Renal cortical epithelial cell (primary cell): ENCODE measurements at places on chromosomes 6 and 20.

- DNase-seq, result no peak
These were observed 99.5 kb downstream of the FOXC1 start for GRCh38 chr6:1709234-1709641.

GRCh38 chr6:119799596-119800509 lies 450.3 kb upstream of the MAN1A1 start:
- DNase-seq, result no peak

DNA sequence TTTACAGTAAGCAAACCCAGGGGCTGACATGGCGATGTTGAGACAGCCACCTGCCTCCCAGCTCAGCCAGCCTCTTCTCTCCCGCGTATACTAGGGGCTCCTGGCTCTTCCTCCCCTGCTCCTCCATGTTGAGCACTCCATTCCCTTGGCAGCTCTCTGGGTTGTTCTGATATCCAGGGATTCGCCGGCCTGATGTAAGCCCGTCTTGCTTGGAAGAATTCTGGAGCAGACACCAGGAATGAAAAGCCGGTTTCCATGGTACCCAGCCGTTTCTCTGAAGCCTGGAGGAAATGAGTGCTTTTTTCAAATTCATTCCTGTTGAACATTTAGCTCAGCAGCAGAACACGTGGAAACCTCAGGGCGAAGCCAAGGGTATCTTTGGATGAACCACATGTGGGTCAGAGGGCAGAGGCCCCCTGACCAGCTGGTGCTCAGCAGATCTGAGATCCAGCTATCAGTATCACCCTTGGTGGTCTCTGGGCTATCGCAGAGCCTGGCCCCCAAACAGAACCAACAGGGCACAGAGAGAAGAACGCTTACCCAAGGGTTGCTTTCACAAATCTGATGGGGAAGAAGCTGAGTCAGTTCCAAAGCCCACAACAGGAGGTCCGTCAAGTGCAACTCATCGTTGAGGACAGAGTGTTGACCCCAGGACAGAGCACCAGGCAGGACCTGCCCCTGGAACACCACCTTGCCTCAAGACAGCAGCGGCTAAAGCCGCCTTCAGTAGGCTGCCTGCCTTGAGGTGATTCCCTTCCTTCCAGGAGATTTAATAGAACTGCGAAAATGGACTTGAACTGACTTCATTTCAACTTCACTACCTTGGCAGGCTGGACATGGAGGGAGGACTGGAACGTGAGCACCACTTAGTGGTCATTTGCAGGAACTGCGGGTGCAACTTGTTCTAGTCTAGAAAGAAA lies 96.1 kb upstream of the RIN2 start:
- peak; percentile 71 for DNase-seq

- DNase-seq, result no peak
These were observed 3.3 kb downstream of the RNF144B start for GRCh38 chr6:18390476-18390875.

DNA sequence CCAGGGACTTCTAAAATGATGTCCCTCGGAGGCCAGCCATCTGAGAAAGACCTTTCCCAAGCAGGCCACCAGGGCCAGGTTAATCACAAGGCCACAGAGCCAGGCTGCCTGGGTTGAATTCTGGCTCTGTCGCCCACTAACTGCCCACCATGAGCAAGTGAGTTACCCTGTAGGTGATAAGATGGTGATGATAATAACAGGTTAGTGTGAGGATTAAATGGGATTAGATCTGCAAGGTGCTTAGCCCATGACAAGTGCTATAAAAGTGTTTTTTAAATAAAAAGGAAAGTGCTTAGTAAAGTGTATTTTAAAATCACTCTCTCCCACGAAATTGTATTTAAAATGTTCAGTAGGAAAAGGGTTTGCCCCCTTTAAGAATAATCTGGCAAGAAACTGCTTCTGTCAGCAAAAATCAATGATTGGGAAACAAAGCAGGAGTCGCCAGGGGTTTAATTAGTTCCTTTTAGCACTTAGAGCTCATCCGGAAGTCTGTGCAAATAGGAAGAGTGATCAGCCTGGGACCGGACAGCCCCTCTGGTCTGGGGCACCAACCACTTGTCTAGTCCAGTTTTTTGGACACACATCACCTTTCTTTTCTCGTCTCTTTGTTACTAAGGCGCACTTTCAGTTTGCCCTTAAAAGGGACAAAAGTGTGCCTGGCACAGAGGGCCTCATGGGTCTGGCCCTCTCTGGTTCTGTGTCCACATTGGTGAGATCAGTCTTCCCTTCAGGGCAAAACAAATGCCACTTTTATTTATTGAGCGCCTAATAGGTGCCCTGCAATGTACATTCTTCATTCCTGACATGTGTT lies 150.4 kb downstream of the GRM4 start:
- no peak for DNase-seq

DNA sequence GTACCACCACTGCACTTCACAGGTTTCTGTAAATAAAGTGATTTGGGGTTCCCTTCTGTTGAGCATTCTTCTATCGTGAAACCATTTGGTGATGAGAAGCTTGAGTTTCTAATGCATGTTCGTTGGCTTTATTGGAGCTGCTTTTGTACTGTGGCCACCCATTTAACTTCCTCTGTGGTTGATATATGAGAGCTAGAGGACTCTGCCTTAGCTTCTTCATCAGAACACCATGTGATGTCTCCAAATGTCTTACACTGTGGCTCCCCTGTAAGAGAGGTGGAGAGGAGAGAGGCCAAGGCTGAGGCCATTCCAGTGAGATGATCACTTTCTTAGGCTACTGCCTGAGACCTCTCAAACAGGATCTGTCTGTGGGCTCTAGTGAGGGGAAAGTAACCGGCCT lies 114.5 kb downstream of the SLC16A10 start:
- no peak for DNase-seq

- peak; percentile 38 for DNase-seq
These were observed 362 bp downstream of the DUSP22 start for GRCh38 chr6:292506-293192.

DNA sequence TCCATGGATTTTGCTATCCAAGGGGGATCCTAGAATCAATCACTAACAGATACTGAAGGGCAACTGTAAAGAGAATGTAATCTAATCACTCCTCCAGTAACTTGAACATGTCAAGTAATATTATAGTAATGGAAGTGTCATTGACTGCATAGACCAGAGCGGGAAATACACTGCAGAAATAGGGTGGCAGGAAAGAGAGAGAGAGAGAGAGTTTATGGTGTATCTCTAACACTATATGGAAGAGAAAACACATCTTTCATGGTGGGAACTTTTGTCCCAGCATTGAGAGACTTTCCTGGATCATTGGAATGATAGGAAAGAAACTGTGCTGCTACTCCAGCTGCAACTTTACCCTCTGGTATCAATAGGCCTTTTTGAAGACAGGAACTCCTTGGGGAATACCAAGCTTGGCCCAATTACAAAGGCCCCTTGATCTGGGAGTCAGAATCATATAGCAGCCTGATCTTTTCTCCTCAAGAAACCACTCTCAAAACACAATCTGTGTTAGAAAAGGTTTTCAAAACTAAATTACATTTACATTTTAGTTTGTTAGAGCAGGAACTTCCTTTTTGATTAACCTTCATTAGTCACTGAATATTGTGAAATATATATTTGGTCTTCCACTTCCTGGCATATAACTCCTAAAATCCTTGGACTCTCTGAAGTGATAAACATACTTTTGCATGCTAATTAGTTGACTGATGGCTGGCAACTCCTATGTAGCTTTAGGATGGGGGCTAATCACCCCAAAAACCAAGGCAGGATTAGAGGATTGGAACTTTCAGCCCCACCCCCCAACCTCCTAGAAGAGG lies 29.5 kb upstream of the RNGTT start:
- DNase-seq, result peak; percentile 52

DNA sequence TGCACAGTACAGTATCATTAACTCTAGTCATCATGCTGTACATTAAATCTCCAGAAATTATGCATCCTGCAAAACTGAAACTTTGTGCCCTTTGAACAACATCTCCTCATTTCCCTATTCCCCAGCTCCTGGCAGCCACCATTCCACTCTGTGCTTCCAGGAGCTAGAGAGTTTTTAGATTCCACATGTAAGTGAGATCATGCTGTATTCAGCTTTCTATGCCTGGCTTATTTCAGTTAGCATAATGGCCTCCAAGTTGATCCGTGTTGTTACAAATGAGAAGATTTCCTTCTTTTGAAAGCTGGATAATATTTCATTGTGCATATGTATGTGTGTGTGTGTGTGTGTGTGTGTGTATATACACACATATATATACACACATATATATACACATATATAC lies 86.9 kb upstream of the SLC24A3 start:
- DNase-seq, result no peak

GRCh38 chr20:19821606-19822005 lies 63.5 kb downstream of the RIN2 start:
- DNase-seq, result no peak

- DNase-seq, result no peak
These were observed 220.4 kb upstream of the ZNF217 start for GRCh38 chr20:53814060-53814459.

- DNase-seq, result peak; percentile 23
These were observed 19.5 kb upstream of the TAF8 start for GRCh38 chr6:42030585-42031506.

DNA sequence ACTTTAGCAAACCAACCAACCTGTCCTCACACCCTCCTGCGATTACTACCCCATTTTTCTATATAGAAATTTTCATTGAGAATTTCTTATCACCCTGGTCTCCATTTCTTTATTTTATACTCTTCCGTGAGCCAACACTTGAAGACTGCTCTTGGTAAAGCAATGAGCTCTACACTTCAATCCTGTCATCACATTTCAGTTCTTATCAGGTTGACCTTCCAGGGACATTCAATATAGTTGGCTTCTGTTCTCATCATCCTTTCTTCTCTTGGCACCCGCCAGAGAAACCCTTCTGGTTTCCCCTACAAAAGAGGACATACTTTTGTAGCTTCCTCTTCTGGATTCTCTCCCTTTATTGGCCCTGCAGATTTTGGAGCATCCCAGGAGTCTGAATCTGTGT lies 279.3 kb downstream of the PRKN start:
- DNase-seq, result no peak

DNA sequence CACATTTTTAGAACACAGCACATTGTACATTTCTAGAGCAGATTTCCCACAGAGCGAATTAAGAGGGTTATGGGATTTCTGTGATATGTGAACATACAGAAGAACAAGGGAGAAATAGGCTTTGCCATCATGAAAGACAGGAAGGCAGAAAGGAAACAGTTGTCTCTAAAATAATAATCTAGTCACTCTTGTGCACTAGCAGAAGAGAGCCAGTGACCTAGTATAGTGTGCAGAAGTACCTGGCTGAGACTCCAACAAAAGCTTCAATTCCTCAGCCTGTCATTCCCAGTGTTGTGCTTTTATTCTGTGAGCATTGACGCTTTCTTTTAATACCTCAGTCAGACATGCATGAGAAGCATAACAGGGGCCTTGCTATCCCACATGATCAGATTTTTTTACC lies 17.8 kb upstream of the DCBLD1 start:
- no peak for DNase-seq

DNA sequence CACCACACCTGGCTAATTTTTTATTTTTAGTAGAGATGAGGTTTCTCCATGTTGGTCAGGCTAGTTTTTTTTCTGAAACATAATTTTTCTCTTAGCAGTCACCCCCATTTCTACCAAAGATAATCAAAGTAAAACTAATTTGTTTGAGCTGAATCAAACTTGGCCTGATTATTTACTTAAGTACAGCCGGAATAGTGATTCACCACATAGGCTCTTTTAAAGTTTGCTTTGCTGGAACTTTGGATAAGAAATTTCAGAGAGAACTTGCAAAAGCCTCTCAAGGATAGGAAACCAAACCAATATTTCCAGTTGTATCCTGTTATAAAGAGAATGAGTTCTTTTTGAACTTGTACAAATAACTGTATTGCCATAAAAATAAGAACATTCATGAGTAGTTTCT lies 105.0 kb upstream of the SYNCRIP start:
- peak; percentile 9 for DNase-seq

GRCh38 chr6:144581812-144582537 lies 296.8 kb downstream of the UTRN start:
- DNase-seq, result peak; percentile 35
